ENCODE measurements at places on chromosomes 2 and 18.

GRCh38 chr2:36951027-36951518, 15.3 kb downstream of the STRN start:
- DNase-seq = no peak

- DNase-seq = no peak
Measured at GRCh38 chr2:174112073-174112472, 136.3 kb downstream of the OLA1 start.

DNA sequence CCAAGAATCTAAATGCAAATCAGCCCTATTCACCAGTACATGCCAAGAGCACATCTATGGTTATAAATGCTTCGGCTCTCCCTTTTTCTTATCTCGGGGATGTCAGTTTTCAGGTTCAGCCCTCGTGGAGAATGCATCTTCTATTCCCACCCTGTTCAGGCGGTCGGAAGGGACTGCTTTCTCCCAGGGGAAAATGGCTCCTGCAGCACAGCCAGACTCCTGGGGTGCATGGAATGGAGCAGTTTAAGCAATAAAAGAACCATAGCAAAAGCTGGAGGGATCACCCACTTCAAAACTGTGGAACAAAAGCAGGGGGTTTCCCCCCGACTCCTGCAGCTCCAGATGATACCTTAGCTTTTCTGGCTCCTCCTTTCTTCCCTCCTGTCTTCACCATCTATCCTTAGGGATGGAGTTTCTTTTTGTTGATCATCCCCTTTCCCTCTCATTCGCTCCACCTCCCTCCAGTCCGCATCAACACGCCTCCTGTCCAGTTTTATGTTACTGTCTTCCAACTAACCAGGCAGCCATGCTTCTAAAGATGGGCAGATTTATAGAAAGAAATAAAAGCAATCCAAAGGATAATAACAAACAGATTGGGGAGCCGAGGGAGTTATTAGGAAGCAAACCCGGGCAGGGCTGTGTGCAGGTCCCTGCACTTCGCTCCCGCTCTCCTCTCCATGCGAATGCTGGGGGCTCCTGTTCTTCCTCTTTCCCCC, 356.2 kb upstream of the SMIM21 start:
- no peak for DNase-seq

GRCh38 chr2:16315458-16315835, 350.2 kb downstream of the CYRIA start:
- no peak for DNase-seq

- no peak for DNase-seq
Measured at GRCh38 chr2:72014831-72015230, 132.8 kb downstream of the CYP26B1 start.
